Cerebellum (tissue), 4 donors: ENCODE measurements at places on chromosomes 12 and 14.

DNA sequence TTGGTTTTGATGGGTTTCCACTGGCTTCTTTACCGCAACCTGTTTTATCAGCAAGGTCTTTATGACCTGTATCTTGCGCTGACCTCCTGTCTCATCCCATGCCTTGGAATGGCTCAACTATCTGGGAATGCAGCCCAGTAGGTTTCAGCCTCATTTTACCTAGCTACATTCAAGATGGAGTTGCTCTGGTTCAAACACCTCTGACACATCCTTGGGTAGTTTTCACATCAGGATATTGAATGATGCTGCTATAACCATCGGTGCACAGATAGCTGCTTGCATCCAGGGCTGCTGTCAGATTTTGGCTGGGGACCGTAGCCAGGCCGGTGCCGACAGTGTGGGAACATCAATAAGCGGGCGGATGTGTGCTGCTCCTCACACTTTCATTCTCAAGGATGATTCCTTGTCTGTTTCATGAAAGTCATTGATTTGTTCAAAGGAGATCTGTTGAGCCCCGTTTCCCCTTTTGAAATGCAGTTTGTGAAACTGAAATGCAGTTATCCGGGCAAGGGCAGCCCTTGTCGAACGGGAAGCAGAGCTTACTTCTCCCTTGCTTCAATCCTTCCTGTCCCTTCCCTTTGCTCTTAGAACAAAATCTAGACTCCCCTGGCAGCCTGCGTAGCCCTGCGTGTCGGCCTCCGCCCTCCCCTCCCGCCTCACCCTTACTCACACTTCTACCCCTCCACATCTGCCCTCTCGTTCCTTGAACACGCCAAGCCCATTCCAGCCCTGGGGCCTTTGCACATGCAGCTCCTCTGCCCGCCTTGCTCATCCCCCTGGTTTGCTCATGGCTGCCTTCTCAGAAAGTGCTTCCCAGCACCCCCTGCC, 49.2 kb upstream of the NCOR2 start:
- no peak for DNase-seq

DNA sequence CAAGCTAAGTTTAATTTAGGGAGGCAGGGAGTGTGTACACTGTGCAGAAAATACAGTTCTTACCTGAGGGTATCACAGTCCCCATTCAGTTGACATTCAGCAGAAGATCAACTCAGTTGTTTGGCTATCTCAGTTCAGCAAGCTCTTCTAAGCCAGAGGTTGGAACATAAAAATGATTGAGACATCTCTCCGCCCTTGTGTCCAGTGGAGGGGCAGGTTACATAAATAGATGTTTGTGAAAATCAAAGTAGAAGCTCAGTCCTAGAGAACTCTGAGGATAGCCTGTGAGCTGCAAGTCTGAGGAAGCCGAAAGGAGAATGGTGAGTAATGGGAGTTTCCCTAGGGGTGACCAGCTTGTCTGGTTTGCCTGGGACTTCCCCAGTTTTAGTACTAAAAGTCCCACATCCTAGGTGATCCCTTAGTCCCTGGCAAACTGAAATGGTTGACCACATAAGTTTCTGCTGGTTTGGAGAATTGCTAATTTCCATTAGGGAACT, 251.4 kb upstream of the ATP2B1 start:
- no peak for DNase-seq

GRCh38 chr12:132642846-132643835, 24.6 kb downstream of the P2RX2 start:
- DNase-seq: no peak

GRCh38 chr14:72017290-72017689, 85.1 kb downstream of the RGS6 start:
- no peak for DNase-seq

GRCh38 chr12:104775731-104776231, 182.3 kb downstream of the SLC41A2 start:
- no peak for DNase-seq

DNA sequence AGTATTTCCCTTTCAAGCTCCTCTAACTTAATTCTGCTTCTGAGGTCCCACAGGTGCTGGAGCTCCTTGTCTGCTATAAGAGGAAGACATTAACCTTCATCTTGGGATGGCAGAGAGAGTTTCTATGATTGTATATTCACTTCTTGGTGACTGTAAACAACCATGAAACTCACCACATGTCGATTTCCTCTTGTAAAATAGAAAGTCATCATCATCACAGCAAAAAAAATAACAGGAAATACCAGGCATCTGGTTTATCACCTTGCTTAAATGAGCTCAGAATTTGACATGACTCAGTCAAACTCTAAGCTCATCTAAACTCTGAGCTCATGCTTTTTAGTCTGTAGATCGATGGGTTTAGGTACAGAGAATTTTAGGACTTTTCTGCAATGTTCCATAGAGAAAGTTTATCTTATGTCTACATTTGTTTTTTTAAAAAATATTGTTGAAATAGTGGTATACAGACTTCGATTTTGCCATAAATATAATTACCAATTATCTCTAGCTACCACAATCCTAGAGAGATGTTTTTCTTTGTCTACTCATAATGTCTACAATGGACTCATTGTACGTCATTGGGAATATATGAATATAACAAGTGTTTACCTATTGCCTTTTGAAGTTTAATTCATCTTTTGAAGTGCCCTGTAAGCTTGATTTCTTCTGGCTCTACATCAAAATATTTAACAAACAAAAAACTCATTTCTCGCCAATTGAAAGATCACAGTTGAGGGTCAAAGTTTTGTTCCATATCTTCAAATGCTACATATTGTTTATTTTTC, 58.4 kb downstream of the IGF1 start:
- DNase-seq: no peak

- no peak for DNase-seq
Measured at GRCh38 chr14:102736956-102737355, 40.3 kb upstream of the TRAF3 start.
